ENCODE measurements at places on chromosomes 6 and 20.

GRCh38 chr6:108528878-108529277, 31.8 kb upstream of the FOXO3 start:
- DNase-seq, result no peak

GRCh38 chr6:154550779-154551178, 40.3 kb upstream of the CNKSR3 start:
- DNase-seq, result no peak

GRCh38 chr6:27862396-27863066, 49.7 kb downstream of the OR2B2 start:
- DNase-seq, result no peak

DNA sequence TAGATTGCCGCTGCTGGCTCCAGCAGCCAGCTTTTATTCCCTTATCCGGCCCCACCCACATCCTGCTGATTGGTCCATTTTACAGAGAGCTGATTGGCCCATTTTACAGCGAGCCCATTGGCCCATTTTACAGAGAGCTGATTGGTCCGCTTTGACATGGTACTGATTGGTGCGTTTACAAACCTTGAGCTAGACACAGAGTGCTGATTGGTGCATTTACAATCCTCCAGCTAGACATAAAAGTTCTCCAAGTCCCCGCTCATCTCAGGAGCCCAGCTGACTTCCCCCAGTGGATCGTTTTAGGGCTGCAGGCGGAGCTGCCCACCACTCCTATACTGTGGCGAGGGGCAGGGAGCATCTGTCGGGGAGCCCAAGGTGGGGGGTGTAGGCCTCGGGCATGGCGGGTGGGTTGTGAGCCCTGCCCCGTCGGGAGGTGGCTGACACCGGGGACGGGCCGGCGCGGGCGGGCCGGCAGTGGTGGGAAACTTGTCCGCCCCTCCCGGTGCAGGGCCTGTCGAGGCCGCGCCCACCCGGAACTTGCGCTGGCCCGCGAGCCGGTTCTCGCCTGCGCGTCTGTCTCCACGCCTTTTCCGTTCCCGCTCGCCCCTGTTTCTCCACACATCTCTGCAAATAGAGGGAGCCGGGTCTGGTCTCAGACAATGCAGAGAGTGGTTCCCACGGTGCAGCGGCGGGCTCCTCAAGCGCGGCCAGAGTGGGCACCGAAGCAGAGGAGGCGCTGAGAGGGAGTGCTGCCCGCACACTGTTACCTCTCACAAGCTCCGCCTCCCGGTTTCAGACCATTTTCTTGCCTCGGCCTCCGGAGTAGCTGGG, 86.1 kb upstream of the STMND1 start:
- DNase-seq, result peak; percentile 9

DNA sequence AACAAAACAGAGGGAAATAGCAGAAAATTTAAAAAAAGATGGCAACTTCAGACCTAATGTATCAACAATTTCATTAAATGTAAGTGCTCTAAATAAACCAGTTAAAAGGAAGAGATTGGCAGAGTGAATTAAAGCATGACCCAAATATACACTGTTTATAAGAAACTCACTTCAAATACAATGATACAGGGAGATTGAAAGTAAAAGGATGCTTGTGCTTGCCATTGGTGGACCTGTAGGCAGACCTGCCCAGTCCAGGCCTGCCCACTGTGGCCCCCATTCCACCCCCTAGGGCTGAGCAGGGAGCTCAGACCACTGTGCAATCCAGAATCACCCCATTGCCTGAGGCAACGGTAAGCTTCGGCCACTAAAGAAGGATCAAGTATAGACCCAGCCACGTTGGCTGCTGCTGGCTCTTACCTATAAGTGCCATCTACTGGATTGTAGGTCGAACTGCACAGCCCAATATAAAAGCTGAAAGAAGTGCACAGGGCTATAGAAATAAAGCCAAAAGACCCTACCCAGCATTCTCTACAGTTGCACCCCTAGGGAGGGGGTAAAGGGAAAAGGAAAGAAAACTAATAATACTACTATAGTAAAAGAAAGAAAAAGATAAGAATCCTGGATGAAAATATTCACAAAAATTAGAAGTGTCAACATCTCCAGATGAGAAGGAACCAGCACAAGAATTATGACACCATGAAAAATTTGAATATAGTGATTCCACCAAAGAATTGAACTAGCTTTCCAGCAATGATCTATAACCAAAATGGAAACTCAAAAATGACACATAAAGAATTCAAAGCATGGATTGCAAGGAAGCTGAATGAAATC, 36.1 kb downstream of the PSMB1 start:
- peak; percentile 11 for DNase-seq

DNA sequence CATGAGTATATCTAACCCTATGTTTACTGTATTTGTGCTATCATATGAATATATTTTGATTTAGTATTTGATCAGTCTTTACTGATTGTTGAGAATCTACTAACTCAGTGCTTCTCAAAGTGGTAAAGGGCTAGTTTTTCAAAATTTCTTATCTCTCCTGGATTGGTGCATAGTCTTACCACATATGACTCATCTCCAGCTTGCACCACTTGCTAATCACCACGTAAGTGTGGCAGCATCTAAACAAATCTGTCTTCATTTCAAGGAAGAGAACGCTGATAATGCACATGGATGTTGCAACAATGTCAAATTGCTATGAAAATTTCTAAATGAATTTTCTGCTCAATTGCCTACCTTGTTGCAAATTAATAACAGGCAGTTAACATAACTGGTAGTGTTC, 299.5 kb downstream of the PAX1 start:
- DNase-seq, result no peak

DNA sequence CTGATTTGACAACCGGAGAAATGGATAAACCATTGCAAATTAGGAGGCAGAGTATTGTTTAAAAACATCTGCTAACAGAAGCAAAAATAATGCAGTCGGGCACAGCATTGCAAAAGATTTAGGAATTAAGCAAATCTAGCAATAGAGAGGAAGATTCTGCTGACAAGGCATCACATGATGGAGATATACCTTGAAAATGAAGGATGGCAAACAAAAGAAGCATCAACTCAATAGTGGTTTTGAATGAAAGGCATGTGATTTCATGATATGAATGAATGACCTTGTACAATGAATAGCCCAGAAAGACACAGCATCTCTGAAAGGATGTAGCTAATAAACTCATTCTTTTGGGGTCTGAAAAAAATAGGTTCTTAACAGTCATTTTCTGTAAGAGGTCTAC, 8.6 kb upstream of the RBM39 start:
- no peak for DNase-seq

DNA sequence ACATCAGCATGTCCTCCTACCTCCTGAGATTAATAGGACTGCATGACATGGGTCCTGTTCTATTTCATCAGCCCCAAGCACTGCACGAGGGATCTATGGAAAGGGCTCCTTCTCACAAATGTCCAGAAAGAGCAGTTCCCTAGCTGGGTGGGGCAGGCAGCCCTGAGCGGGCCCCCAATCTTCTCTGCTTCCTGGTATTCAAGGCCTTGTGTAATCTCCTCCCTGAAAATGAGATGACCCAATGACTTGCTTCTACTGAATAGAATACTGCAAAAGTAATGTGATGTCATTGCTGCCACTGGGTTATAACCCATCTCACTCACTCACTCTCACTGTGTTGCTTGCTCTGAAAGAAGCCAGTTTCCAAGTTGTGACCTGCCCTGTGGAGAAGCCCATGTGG, 126.4 kb downstream of the OPRM1 start:
- DNase-seq, result no peak

DNA sequence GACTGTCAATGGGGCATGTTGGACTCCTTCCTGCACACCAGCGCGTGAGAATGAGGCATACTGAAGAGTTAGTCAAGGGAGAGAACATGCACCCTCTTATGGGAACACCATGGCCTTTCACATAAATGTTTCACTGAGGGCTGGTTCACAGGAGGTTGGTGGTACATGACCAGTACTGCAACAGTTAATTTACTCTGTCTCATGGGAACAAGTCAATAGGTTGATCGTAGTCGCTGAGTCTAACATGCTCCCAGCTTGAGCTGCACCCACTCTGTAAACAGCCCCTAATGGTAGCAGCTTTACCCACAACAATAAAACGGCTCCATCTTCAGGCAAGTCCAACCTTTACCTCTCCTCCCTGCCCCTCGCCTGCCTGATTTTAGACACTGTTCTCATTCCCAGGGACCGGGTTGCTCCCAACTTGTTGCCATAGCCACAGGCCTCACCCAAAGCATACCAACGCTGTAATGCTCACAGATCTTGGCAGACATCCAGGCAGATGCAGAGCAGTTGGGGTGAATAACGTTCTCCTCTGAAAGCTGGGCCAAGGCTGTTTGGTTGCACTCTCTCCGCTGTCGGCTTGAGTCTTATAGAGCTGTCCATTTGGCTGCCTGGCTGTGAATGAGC, 111.3 kb downstream of the LY86 start:
- no peak for DNase-seq

DNA sequence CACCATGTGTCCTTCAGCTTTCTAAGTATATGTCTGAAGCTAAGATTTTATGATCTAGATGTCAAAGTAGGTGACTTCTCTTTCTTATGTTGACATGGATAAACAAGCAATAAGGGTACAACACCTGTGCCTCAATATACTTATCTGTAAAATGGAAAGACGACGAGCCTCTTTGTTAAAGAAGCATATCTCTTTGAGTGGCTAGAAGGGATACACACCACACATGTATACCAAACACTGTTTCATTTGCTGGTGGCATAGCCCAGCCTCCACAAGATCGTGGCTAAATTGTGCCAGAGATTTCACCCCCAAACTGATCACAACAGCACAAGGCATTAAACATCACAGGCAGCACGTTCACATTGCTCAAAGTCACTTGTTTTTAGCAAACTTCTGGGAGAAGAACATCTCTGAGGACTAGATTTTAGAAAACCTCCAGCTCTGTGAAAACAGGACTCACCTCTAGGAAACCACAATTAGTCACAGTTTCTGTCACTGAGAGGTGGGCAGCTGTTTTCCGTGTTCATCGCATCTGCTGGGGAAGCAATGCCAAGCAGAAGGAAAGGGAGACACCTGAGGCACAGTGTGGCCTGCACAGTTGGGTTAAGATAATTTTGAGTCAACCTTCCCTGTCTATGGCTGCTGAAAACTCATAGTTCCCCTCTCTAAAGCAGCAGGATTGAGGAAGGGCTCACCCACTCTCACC, 263.0 kb upstream of the PLCB4 start:
- DNase-seq, result no peak

DNA sequence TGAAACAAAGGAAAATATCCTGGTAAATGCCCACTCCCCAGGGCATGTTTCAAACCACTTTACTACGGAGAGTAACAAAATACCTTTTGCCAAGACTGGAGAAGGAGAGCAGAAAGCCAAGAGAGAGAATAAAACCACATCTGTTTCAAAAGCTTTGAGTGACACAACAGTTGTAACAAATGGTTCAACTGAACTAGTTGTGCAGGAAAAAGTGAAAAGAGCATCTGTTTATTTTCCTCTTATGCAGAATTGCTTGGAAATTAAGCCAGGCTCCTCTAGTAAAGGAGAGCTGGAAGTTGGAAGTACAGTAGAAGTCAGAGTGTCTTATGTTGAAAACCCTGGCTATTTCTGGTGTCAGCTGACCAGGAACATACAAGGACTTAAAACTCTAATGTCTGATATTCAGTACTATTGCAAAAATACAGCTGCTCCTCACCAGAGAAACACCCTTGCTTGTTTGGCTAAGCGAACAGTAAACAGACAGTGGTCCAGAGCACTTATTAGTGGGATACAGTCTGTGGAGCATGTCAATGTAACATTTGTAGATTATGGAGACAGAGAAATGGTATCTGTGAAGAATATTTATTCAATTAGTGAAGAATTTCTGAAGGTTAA, 2.6 kb downstream of the TDRD6 start:
- DNase-seq, result no peak

GRCh38 chr6:70221025-70221714, 81.7 kb downstream of the COL9A1 start:
- no peak for DNase-seq

- DNase-seq, result no peak
Observed at GRCh38 chr6:24827970-24828369, 29.3 kb upstream of the ARMH2 start.

- DNase-seq, result no peak
Observed at GRCh38 chr6:98832284-98833056, 1.9 kb upstream of the POU3F2 start.

DNA sequence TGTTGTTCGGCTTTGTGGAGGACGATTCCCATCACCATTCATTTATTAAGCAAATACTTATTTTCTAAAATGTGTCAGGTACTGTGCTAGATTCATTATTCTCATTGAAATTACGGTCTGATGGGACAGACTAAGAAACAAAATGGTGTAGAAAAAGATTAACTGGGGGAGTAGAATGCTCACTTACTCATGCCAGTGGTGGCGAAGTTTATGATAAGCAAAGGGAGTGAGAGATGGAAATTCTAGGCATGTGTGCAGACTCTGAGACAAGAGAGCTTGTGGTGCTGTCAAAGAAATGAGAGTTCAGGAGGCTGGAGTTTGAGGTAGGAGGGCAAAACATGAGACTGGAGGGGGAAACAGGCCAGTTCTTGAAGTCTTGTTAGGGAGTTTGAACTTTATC, 896 bp downstream of the RPP21 start:
- DNase-seq, result no peak

Measured in stimulated activated CD4-positive, alpha-beta T cell treated with anti-CD3 and anti-CD28 coated beads, Interleukin-2, amount 100 ng/mL, for 4 hours (primary cell).